ENCODE measurements at places on chromosomes 4 and X.
A peak's percentile ranks its signal among the peaks of the same experiment; 100 is the strongest.

- no peak for DNase-seq
These were observed 24.7 kb downstream of the PACRGL start for GRCh38 chr4:20724915-20725314.

DNA sequence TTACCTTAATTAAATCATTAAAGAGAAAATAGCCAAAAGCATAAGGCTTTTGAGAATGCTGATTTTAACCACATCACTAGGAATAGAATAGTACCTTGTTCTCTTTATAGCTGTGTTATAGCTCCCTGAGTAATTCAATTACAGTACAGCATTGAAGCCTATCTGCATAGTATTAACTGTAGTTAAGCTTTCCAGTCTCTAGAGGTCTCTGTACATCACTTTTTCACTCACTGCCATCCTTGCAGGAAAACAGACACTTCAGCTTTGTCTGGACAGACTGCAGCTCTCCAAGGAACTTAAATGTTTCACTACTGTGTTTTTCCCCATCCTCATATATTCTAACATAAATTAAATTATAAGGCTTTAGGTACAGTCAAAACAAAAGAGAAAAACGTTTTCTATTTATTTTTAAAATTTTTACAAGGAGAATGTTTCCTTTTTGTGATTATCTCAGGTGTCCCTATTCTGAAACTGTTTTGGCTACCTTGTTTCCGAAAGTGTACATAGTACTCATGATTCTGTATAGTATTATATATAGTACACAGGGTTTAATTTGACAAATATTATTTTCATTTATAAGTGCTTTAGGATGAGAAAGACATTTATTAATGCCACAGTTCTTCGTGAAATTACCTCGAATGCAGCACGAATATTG lies 407.9 kb downstream of the PCDH18 start:
- no peak for DNase-seq

DNA sequence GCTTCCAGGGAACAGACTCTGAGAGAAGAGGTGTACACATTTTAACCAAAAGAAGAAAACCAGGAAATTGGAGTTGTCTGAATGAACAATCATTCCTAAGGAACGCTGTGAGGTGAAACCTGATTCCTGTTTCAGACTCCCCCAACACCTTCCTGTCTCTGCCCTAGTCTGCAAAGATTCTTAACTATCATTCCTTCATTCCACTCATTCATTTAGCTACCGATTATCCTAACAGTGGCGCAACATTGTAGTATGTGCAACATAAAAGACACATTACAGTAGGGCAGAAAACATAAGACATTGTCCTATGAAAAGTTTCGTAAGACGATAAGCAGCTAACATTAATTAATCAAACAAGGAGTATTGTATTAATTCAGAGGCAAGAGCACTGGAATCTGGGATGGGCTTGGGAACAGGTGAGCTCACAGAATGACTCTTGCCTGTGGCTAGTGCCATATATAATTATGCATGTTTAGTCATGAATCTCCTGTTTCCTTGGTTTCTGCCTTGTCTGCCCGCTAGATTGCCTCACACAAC lies 23.8 kb upstream of the ADH7 start:
- DNase-seq: no peak

- no peak for DNase-seq
These were observed 54.8 kb downstream of the ZFX start for GRCh38 chrX:24204331-24204730.

GRCh38 chr4:161522031-161522430 lies 641.8 kb downstream of the FSTL5 start:
- DNase-seq: no peak

DNA sequence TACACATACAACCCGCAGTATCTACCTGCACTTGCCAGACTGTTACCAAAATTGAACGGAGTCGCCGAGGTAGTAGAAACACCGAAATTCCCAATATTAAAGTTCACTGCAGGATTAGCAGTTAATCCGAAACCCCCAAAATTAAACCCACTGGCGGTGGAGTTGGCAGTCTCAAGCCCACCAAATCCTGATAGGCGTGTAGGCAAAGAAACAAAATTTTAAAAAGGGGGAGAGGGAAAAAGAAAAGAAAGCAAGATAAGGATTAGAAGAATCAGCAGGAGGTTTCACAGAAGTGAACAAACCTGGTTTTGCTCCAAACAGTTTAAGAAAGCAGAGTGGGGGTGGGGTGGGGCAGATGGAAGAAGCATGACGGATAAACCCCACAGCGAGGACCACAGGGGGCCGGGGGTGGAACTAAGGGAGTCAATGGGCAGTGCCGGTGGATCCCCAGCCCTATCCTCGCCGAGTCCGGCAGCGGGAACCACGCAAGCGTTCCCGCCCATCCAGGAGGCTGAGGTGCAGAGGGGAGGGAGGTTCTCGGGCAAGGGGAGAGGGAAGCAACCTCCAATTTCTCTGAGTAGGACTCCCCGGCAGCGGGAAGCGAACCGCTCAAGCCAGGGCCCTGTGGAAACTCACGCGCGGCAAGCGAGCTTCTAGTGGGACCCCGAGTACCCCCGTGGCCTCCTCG lies 599 bp downstream of the NUP54 start:
- DNase-seq: no peak

DNA sequence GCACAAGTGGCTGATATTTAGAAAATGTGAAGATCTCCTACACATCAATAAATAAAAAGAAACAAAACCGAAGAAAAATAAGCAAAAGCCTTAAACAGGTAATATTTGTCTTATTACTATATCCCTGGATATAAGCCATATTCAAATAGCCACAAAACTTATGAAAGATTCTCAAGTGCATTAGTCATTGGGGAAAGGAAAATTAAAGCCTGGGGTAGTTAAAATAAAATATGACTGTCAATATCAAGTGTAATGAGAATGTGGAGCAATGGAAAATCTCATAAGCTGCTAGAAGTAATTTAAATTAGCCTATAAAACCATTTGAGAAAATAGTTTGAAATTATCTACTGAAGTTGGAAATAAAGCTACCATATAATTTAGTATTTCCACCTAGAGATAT lies 399.9 kb downstream of the GASK1B start:
- DNase-seq: no peak

- DNase-seq: no peak
These were observed 1560.4 kb upstream of the TENM3 start for GRCh38 chr4:180682776-180683175.

DNA sequence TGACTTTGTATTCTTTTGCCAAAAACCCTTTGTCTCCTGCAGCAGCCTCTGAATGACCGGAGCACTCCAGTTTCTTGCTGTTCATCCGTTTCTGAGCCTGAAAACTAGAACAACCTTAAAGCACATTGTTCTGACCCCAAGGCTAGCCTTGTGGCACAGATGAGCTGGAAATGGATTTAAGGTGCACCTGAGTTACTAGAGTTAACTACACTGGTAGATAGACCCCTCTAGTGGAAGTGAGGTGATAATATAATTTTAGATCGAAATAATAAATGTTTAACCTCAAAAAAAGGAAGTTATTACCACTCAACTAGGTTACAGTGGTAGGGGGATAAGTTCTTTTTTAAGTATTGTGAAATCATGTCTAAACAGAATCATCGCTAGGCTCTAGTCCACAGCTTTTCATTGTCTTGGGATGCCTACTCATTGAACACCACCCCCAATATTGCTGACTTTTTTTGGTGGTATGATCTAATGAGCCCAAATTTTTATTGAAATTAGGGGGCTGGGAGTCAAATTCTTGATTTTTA lies 2.7 kb downstream of the PLS3 start:
- no peak for DNase-seq

- DNase-seq: no peak
These were observed 100.5 kb downstream of the AREG start for GRCh38 chr4:74545448-74545847.

GRCh38 chr4:36638273-36638811 lies 356.9 kb downstream of the DTHD1 start:
- DNase-seq: peak; percentile 10

DNA sequence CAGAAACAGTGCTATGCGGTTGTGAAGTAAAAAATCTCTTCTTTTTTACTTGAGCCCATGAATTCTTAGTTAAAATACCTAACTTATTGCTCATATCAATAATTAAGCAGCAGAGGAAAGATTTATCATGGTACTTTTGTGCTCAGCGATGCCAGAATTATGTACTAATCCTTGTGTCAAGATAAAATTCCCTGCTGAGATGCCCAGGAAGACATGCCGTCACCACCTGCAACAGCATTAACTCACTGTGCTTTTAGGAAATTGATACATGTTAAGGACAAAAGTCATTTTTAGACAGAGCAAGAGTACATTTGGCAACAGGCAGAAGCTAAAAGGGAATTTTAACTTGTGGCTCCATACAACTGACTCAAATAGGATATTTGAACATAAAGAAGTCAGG lies 138.9 kb downstream of the NPNT start:
- DNase-seq: no peak

DNA sequence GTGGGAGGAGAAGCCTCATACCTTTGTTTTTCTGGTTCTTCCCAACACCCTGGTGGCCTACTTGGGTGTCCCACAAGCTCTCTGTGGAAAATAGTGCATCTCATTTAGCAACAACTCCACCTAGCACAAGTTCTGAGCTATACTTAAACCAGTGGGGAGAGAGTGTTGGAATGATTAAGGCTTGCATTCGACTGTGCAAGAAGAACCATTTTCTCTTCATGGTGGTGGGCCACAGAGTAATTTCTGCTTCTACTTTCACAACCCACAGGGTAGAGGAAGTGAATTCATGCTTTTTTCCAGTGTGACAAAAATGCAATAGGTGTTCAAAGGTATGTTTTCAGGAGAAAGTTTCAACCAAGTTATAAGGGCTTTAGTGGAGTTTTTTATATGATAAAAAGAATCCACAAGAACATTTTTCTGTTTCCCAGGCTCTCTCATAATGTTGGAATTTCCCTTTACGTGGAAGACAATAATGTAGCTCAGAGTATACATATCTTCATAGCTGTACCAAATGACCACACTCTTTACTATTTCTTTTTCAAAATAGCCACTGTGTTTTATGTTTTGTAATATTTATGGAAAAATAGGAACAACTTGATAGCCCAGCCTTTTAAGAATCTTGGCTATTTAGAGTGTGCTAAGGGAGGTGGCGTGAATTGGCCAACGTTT lies 80.3 kb upstream of the HHIP start:
- no peak for DNase-seq

DNA sequence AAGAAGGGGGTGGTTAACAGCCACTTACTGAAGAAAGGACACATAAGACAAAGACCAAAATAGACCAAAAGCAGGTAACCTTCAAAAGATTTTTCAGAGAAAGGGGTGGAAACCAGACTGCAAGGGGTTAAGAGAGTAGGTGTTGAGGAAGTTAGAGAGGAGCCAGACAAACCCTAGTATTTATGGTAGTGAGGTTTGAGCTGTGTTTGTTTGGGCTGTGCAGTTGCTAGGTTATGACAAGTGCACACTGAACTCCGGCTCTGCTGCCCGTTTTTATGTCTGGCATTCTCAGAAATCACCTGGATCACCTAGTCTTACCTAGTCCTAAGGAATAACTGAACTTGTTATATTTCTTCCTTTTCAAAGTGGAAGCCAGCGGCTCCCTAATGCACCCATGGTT lies 22.9 kb upstream of the G3BP2 start:
- peak; percentile 64 for DNase-seq

DNA sequence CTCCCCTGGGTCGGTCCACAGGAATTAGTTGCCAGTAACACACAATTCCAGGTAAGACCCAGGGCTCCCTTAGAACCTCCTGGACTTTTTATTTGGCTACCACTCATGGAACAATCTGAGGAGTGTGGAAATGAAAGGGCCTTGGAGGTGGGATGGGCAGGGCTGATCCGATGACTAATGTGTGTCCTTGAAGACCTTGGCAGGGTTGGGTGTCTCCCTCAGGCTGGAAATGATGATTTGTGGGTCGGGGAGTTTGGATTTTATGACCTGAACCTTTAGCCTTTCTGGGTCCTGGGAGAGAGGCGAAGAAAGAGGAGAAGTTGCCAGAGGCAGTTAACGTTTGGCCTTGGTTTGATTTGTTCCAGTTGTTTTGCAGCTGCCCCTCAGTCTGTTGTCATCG lies 425.0 kb downstream of the MID1IP1 start:
- DNase-seq: no peak

DNA sequence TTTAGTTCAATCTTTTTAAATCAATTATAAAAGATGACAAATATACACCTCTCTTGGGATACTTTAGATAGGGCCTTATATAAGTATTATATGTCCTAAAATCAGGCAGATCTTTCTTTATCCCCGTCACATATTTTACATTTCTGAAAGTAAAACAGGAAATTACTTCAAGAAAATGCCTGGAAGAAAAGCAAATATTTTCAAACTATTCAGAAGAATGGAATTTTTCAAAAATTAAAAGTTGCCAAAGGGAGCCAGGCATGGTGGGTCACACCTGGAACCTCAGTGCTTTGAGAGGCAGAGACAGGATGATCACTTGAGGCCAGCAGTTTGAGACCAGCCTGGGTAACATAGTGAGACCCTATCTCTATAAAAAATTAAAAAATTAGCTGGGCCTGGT lies 34.4 kb downstream of the MGARP start:
- DNase-seq: no peak

- DNase-seq: no peak
These were observed 601.1 kb downstream of the EPHA5 start for GRCh38 chr4:65069177-65069576.

GRCh38 chrX:50996930-50997329 lies 86.4 kb downstream of the BMP15 start:
- no peak for DNase-seq

- no peak for DNase-seq
These were observed 75.1 kb downstream of the CEP44 start for GRCh38 chr4:174358829-174359228.

DNA sequence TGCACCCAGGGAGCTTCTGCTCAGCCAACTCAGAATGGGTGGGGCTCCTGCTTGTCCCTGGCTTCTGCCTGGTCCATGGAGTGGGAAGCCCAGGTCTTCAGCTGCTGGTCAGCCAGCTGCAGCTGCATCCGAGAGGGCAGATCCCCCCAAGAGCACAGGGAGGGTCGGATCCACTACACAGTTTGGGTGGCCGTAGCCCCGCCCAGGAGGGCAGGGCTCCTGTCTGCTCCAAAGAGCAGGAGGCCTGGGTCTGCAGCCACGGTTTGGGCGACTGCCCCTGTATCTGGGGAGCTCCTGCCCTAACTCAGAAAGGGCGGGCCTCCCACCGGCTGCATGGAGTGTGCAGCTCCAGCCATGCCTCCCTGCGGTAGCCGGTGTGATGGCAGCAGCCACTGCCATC lies 169.1 kb downstream of the TEX13A start:
- no peak for DNase-seq

DNA sequence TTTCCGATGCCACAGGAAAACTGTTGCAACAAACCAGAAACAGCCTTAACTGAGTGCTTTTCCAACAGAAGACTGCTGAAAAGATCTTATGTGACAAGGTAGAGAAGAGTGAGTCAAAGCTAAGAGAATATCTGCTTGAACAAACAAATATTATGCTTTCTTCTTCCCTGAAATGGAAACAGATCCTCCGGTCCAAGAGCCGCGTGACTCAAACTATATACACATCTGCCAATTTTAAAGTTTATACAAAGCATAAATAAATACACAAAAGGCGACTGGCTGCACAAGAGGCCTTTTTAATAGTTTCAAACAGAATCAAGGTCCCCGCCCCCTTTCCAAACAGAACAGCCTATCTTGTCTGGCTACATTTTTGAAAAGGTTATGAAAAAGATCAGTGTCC lies 329.7 kb upstream of the F9 start:
- DNase-seq: no peak
